ENCODE measurements at places on chromosomes 12 and 14.

GRCh38 chr12:89709995-89710872 lies 1.6 kb upstream of the ATP2B1 start:
- DNase-seq = no peak

- DNase-seq = no peak
Observed at GRCh38 chr12:109737631-109738030, 24.0 kb downstream of the FAM222A start.

GRCh38 chr12:26340649-26341048 lies 145.3 kb downstream of the SSPN start:
- DNase-seq = peak; percentile 91

DNA sequence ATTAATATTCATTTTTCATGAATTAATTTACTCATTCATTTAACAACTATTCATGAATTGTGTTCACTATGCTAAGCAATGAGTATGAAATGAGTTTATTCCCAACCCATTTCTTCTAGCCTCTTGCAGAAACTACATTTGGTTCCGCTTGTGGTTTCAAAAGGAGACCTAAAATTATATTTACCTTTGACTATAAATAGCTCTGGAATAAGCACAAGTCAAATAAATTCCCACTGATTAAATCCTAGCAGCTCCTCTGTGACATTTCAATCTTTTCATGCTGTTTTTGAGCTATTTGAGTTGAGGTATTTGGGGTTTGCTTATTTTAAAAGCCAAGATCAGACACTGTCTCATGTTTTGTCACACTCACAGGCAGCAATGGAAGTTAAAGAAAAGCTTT lies 46.9 kb downstream of the DUSP6 start:
- no peak for DNase-seq

DNA sequence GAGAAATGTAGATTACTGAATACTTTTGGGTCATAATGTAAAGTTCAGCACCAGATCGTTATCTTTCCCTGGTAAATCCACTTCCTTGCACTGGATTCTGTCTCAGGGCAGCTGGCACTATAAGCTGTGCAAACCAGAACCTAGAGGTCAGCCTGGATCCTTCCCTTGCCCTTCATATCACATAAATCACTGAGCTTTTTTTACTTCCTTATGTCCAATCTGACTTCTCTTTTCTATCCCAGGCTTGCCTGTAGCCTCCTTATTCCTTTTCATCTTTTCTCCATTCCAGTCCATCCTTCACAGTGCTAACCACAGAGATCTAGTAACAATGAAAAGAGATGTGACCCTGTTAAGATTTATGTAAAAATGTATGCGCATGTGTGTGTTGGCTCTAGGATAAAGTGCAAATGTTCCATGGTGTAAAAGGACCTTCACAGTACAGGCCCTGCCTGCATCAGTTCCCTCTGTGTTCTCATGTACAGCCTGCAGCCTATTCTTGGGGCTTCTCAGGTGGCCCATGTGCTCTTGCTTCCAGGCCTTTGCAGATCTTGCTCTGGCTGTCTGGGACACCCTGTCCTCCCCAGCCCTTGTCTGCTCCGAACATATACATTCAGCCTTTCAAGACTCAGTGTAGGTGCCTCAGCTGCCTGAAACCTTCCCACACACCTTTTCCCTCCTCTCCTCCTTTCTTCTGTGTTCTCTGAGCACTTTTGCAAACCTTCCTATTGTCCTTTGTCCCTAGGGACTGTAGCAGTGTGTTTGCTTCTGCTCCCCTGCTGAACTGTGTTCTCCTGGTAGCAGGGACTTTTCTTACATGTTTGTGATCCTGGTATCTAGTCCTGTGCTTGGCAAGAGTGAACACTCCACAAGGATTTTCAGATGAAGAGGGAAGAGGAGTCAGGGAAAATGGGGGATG lies 30.0 kb downstream of the PELI2 start:
- no peak for DNase-seq

DNA sequence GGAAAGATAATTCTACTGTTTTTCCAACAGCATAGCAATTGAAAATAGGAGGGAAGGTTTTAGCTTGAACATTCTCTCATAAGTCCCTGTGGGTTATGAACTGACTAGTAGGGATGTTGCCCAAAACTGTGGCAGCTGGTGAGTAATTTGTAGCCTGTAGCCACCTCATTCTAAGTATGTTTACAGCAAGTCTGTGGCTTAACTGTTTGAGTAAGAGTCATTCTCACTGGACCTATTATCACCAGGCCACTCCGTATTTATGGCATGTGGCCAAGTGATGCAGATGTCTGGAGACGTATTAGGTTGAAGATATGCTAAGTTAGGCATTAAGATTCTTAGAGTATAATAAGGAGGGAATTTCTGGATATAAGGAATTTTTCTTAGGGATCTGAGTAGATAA lies 458.3 kb downstream of the ETNK1 start:
- no peak for DNase-seq

GRCh38 chr12:66516561-66516960 lies 162.3 kb downstream of the GRIP1 start:
- DNase-seq = no peak

- DNase-seq = peak; percentile 49
Observed at GRCh38 chr12:83389237-83389996, 702.7 kb downstream of the TMTC2 start.

GRCh38 chr14:102203382-102203781 lies 63.7 kb downstream of the WDR20 start:
- peak; percentile 55 for DNase-seq

DNA sequence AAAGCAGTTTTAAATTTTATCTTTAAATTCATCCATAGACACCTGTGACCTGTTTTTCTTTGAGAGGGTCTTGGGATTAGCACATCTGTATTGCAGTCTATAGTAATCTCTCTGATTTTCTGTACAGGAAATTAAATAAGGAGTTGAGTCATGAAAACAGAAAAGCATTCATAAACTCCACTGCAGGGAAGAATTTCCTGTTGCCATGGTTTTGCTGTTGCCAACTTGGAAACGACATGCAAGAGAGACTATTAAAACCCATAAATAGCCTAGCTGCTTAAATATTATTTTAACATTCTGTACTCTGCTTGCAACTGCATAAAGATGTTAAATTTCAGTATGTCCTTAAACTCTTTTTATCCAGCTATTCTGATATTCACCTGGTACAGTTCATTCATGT lies 281.0 kb upstream of the RGS6 start:
- peak; percentile 51 for DNase-seq

- DNase-seq = peak; percentile 46
Observed at GRCh38 chr14:100072783-100073346, 7.6 kb downstream of the EVL start.

DNA sequence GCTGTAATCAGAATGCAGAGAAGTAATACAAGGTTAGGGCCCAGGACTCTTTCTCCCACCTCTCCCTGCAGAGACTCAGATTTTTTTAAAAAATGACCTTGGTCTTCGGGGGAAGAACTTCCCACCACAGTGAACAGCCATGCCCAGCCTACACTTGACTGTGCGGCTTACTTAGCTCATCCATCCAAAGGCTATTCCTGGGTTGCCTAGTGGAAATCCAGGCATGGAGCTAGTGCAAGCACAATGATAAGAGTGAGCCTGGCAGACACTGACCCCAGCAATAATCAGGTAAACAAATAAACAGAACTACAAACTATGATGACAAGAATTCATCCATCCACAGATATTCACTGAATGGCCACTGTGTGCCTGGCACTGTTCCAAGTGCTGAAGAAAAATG lies 14.7 kb downstream of the SERPINA5 start:
- DNase-seq = no peak

DNA sequence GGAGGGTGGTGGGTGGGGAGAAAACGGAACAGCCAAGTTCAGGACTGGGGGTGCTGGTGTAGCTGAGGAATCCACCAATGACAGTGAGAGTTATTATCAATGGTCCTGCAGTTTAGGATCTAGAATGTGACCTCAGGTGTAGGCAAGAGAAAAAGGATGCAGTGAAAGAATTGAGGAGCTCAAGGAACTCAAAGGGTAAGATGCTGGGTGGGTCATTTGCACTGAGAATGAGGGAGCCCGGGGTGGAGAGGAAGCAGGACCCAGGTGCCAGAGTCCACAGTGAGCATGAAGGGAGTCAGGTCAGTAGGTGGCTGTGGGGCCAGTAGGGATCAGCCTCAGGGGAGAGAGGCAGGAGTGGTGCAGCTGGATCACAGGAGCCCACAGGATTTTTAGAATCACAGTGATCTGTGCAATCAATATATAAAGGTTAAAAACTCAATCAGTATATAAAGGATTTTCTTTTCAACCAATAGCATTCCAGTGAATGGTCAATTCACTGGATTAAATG lies 3.2 kb upstream of the KRT7 start:
- DNase-seq = no peak

GRCh38 chr14:53356361-53357150 lies 203.4 kb upstream of the DDHD1 start:
- DNase-seq = no peak

- peak; percentile 6 for DNase-seq
Observed at GRCh38 chr14:59189091-59189785, 771 bp downstream of the DAAM1 start.

DNA sequence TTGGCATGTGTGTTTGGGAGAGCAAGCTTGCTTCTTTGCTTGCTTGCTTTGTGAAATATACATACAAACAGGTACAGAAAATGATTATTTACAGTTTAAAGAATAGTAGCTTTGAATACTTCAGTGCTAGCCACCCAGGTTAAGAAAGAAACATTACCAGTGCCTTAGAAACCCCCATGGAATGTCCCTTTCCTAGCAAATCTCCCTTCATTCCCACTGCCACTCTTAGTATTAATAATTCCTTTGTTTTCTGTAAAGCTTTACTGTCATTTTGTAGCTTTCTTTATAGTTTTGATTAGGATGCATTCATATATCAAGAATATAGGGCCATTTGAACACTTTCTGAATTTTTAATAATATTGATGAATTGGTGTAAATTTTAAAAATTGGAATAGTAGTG lies 9.5 kb downstream of the SRGAP1 start:
- no peak for DNase-seq
